ENCODE measurements at places on chromosomes 11 and 22.

DNA sequence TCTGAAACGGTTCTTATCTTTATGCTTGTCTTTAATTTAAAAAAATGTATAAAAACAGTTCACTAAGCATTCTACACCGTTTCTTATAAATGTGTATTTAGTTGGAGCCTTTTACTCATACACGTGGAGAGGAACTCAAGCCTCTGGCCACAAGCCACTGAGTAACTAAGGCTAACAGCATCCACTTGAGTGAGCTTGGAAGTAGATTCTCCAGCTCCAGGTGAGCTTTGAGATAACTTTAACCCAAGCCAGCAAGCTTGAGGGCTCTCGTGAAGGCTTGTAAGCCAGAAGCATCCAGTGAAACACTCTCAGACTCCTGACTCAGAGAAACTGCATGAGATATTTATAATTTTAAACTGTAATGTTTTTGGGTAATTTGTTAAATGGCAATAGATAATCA lies 82.6 kb downstream of the ARHGAP20 start:
- no peak for DNase-seq

GRCh38 chr11:29343465-29344333 lies 673.1 kb downstream of the KCNA4 start:
- no peak for DNase-seq

DNA sequence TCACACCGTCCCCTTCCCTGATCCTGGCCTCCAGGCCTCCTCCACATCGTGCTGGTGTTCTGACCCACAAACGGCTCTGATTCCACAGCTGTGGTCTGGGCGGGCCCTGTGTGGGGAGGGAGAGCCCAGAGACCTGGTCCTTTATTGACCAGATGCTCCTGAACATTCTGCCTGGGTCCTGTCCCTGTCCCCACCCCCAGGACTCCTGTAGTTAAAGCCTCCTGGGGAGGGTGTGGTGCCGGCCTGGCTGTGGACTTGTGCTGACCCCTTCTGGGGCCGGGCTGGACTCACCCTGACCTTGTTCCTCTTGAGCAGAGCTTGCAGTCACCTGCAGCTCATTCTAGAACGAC lies 128.7 kb downstream of the CTTN start:
- no peak for DNase-seq

DNA sequence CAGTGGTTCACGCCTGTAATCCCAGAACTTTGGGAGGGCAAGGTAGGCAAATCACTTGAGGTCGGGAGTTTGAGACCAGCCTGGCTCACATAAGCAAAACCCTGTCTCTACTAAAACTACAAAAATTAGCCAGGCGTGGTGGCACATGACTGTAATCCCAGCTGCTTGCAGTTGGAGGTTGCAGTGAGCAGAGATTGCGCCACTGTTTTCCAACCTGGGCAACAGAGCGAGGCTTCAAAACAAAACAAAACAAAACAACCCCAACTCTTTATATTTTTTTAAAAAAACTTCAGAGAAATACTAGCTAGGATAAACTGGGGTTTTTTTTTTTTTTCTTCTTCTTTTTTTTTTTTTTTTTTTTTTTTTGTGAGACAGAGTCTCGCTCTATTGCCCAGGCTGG lies 31.8 kb upstream of the RAPSN start:
- DNase-seq = no peak

GRCh38 chr11:88275636-88276035 lies 61.9 kb downstream of the CTSC start:
- DNase-seq = no peak

- peak; percentile 7 for DNase-seq
Observed at GRCh38 chr11:10413268-10413667, 41.8 kb upstream of the AMPD3 start.

GRCh38 chr11:45147891-45148675 lies 1.6 kb downstream of the PRDM11 start:
- DNase-seq = no peak

GRCh38 chr22:24803064-24803542 lies 2.9 kb upstream of the SGSM1 start:
- peak; percentile 18 for DNase-seq

DNA sequence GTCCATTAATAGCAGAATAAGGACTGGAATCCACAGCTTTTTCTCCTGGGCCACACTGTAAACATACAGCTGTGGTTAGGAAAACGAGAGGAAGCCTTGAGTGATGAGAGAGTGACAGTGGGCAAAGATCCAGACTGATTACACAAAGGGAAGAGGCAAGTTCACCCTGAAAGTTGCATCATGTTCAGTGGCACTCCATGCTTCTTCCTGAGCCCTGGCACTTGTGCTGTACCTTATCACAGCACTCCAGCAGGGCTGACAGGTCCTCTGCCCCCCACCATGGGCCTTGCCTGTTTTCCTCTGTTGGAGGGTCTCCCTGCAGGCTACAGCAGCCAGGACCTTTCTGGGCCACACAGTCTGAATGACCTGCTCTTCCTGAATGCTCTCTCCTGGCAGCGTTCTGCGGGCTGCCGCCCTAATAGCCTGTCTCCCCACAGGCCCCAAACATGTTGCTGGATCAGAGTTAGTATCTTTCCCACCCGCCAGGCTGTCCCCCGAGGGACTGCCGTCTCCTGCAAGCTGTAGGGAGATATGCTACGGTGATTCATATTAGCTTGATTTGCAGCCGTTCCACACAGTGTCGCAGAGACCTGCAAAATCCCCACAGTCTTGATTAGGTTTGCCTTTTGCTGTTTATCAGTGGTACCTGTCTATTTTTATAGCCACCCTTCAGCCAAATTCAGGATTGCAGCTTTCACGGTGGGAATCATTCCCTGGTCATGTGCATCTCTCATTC lies 60.2 kb downstream of the NTM start:
- no peak for DNase-seq

DNA sequence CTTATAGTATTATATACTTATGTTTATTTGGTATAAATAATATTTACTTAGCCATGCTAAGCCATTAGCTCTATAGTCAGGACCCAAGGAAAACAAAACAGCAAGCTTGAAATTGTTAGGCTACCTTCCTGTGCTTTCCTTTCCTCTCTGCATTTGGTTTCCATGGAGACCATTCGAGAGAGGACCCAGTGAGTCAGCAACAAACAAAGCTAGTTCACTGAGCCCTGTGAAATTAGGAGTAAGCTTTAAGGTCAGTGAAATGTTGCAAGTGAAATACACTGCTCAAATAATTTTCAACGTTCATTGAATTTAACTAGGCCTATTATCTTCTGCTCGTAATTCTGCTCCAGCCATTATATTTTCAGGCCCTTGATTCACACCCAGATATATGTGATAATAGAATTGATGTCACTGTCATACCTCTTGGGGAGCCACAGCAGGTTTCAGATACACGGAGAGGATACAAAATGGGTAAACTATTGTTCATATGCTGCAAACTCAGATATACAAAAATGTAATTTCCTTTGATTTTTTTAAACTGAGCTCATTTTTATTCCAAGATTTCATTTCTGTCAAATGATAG lies 9.1 kb upstream of the OR10D3 start:
- DNase-seq = no peak

DNA sequence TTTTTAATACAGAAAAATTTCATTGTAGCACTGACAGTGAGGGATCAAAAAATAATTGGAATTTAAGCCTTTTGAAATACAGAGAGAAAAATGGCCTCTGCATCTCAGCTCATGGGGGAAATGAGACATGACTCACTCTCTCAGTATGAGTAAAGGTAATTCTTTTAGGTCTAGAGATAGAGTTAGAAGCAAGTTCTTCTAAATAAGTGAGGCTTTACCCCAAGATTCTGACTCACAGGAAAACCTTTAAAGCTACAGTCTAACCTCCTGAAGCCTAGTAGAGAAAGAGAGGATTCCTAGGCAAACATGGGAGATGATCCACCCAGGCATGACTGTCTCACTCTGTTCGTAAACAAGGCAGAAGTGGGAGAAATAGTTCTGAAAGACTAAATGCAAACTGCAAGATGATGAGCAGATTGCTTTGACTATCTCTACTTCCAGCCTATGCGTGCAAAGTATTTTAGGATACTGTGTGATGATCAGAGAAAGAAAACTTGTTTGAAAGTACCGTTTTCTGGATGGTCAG lies 1003.3 kb upstream of the CCDC90B start:
- DNase-seq = no peak

- no peak for DNase-seq
Observed at GRCh38 chr11:33643167-33643824, 57.3 kb downstream of the C11orf91 start.

DNA sequence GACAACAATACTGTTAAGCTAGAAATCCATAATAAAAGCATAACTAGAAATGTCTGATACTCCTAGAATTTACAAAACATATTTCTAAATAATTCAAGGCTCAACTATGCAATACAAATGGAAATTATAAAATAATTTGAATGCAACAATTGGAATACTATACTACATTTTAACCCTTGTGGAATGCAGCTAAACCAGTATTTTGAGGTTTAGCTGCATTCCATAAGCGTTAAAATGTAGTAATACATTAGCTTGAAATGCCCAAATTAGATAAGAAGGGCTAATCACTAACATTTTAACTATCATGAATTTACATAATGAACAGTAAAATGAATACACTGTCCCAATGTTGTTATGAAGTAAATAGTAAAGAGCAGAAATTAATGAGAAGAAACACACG lies 617.2 kb upstream of the CHORDC1 start:
- DNase-seq = no peak

DNA sequence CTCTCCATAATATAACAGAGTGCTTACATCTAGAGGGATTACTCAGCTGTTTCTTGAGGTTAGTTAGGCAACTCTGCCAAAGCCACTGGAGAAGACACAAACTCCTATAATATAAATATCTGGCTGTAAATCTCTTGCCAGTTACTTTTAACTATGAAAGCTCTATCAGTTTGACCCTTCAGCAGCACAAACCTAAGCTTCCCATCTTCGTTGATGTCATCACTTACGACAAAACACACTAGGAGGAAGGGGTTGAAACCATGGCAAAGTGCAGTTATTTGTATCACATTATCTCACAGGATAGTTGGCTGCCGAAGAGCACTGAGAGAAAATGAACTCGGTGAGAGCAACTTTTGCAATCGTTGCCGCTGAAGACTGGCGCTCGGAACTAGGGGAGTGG lies 922.1 kb downstream of the OPCML start:
- no peak for DNase-seq

DNA sequence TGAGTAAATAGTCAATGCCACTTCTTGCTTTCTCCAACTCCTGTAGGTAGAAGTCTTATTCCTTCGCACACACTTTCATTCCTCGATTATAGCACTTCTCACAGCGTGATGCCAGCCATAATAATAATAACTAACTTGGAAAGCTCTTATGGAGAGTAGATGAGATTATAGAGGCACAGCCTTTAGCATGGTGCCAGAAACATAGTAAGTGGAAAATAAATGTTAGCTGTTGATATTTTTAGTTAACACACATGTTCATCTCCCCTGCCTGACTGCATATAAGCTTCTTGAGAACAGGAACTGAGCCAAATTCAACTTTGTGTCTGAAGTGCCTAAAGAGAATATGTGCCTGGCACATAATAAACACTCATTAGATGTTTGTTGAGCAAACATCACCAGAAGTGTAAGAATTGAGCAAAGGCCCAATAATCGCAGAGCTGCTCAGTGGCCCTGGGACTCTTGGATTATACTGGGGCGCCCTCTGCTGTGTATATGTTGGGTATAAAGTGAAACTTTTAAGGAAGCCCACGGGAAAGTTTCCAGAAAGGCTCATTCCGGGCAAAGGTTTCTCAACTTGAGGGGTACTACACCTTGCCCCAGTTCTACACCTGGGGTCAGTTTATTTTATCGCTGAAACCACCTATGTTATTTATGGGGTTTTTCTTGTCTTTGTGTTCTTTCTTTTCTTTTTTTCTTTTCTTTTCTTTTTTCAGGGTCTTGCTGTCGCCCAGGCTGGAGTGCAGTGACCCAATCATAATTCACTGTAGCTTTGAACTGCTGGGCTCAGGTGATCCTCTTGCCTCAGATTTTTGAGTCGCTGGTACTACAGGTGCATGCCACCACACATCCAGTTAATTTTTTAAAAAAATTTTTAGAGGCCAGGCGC lies 22.3 kb downstream of the SLN start:
- DNase-seq = peak; percentile 5
